NCI-H2171 treated with DMSO at 0.1 percent for 48 hours (cell line): ENCODE measurements at places on chromosomes 2 and 18.

DNA sequence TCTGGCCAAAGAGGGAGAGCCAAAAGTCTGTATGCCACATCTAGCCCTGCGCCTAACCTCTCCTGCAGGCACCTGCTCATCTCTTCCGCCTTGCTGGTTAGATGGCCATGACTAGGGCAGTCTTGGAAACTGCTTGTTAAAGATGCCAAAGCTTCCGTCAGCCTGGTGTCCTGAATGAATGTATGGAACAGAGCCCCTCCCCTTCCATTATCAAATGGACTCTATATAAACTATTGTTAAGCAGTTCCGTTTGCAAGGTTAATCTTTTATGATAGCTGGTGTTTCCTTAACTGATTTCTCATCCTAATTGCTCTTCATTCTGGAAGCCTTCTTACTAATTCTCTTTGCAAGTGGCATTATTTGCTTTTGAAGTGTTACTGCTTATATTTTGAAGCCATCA lies 87.1 kb downstream of the ATP9B start:
- DNase-seq: no peak

- DNase-seq: no peak
Measured at GRCh38 chr2:100783987-100784386, 36.0 kb upstream of the NPAS2 start.

- no peak for DNase-seq
Measured at GRCh38 chr2:212644195-212644837, 105.7 kb upstream of the ERBB4 start.

- DNase-seq: no peak
Measured at GRCh38 chr2:239042046-239042445, 194.2 kb downstream of the TWIST2 start.

- DNase-seq: no peak
Measured at GRCh38 chr18:42341423-42341822, 386.4 kb downstream of the PIK3C3 start.

DNA sequence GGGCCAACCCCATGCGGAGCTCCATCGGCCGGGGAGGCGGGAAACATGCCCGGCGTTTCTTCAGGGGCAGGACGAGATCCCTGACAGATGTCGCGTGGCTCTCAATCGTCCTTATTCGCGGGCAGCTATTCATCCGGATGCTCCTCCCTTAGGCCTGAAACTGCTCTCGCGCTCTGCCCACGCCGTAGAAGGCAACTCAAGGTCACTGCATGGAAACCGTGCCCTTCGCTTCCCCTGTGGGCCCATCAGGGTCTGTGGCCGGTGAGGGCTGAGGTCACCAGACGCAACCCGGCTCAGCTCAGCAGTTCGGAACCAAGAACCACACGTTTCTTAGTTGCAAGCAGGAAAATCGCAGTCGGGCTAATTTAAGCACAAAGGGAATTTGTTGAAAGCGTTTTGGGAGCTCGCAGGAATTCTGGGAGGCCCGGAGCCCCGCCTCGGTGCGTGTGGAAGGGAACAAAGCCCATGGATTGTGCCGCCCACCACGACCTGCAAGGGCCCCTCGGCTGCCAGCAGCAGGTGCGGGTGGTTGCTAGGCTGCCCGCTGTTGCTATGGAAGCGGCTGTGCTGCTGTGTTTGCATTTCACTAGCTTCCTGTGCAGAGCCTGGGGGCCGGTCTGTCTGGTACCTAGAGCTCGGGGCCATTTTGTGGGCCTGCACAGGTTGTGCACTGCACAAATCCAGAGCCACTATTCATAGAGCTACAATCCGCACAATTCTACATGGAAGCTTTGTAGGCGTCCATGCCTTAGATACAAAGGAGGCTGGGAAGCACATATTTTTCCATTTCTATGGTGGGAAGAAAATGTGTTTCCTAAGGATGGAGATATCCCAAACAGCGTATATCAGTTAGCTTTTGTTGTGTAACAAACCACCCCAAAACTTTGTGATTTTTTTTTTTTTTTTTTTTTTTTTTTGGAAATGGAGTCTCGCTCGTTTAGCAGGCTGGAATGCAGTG lies 6.0 kb upstream of the ALLC start:
- DNase-seq: peak; percentile 98

DNA sequence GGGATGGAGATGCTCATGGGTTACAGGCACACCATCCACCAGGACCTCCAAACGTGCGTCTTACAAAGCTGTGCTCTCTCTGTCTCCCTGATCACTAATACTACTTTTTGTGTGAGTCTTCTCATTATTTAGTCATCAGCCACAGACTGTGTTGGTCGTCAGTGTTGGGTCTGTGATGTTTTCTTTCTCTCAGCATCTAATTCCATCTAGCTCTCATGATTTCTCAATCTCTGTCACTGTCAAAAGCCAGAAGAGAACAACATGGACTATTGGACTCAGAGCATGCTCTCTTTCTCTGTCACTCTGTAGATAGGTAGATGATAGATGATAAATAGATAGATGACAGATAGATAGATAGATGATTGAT lies 6.0 kb upstream of the ARL4C start:
- no peak for DNase-seq

DNA sequence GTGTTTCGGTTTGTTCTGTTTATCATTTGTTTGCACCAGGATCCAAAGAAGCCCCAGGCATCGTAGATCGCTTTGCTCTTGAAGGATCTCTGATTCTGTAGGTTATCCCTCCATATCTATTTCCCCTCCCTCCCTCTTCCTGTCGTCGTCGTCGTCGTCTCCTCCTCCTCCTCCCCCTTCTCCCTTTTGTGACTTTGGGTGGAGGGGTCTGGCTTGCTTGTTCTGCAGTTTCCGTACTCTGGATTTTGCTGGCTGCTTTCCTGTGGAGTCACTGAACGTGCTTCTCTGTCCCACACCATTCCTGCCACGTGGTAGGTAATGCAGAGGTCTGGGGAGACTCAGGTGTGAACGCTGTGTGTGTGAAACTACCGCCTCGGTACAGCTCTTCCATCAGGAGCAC lies 225.0 kb downstream of the LDLRAD4 start:
- DNase-seq: no peak

DNA sequence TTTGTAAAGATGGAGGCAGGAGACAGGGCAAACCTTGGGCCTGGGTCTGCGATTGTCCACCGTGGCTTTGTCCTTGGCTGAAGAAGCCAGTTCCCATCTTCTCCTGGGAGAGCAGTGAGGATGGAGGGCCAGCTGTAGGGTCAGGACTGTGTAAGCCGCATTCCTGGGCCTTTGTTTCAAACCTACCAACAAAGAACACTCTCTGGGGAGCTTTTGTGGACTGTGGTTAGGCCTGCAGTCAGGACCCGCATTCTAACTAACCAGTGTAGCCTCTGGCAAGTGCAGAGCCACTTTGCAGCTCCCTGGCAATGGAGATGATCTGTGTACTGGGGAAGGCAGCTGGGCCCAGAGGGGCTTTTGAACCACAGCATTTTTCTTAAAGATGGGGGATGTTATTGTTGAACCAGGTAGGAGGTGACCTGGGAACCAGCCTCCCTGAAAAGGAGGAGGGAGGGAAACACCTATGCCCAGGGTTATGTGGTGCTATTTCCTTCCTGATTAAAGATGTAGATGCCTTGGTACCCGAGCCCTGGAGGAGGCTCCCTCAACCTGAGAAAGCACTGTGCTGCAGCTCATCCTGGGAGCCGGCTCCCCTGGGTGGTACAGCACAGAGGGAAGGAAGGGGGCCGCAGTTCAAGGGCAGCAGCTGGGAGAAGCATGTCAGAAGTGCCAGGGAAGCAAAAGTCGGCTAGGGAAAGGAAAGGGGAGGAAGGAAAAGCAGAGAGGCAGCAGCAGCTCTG lies 12.7 kb upstream of the SMAD4 start:
- no peak for DNase-seq

GRCh38 chr2:190809139-190809764 lies 71.4 kb upstream of the GLS start:
- DNase-seq: no peak

DNA sequence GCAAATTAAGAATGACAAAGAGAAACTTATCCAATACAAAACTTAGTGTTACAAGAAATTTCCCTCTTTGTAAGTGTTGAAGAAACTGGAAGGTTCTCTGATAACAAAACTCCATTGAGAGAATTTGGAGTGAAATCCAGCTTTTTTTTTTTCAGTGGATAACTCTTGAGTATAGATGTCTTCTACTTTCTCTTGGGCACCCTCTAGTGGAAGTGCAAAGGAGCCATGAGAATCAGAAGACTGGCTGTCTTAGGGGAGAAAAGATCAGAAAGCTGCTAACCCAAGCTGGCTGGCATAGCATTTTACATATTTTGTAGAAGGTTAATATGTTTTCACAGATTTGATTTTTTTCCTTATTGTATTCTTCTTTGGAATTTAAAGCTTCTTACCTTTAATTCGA lies 138.8 kb upstream of the SATB2 start:
- peak; percentile 48 for DNase-seq

DNA sequence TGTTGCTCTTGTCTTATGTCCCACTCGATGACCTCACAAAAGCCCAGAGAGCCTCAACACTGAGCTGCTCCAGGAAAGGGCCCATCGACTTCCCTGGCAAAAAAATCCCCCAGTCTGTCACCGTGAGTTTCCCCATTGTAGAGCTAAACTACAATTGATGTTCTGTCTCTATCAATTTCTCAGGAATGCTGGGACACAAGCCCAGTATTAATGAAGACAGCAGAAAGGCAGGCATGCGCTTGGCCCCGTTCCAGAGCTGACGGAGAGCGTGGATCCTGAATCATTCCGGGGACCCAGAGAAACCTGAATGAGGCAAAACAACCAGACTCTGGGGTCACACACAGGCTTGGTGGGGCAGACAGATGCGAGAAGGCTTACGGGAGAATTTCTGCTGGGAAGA lies 146.9 kb downstream of the TTC32 start:
- DNase-seq: no peak

DNA sequence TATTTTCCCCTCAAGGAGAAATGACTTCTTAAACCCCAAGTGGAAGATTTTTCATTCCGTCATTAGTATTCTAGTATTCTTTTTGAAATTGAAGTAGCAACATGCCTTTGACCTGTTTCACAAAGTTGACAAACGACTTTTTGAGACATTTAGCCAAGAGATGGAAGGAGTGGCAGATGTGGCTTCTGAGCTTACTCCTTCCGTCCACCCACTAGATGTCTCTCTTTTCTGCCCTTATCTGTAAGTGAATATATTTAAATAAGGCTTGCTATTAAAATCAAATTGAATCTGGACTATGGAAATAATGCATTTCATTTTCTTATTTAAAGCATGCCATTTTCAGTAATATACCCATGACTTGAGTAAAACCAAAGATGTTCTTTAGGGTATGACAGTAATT lies 74.1 kb downstream of the ACTR3 start:
- no peak for DNase-seq

- DNase-seq: no peak
Measured at GRCh38 chr2:136482966-136483365, 282.4 kb upstream of the THSD7B start.

DNA sequence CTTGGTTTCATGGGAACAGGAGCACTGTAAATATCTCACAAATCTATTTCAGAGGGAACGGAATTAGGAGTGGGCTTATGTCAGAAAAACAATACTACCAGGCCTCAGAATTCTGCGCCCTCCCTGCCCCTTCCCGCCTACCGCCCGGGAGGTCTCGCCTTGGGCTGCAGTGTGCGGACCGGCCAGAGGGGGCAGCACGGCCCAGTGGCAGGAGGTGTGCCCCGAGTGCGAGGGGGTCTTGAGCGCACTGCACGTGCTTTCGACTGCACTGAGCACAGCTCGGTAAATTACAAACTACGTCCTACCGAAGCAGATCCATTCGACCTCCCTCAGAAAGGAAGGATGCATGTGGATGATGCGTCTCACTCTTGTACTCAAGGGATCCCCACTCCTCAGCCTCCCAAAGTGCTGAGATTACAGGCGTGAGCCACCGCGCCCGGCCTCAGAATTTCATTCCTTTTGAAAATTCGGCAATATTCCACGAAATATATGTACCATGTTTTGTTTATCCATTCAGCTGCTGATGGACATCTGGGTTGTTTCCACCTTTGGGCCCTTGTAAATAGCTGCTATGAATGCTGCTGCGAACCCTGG lies 297.0 kb downstream of the BCL2 start:
- DNase-seq: no peak

DNA sequence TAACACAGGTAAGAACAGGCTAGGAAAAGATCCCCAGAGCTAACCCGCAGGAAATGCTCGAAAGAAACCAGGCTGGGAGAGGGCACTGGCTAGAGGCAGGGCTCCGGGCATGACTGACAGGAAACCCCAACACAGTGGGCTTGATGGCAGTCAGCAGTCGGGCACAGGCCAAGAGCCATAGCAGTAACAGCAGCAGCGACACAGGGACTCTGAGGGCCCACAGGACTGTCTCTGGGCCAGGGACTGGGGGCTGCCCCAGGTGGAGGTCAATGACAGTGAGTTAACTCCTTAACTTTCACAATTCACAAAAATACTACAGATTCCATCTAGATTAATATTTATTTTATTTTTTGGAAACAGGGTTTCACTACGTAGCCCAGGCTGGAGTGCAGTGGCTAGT lies 37.3 kb upstream of the ASPRV1 start:
- no peak for DNase-seq

GRCh38 chr18:45621061-45621511 lies 5.8 kb downstream of the SLC14A2 start:
- DNase-seq: peak; percentile 68

- no peak for DNase-seq
Measured at GRCh38 chr2:133193544-133194361, 374.5 kb downstream of the NCKAP5 start.

GRCh38 chr2:237177986-237178385 lies 92.3 kb downstream of the COPS8 start:
- DNase-seq: no peak

- DNase-seq: peak; percentile 59
Measured at GRCh38 chr18:26460449-26461091, 87.8 kb downstream of the KCTD1 start.

- no peak for DNase-seq
Measured at GRCh38 chr2:228227466-228227865, 46.0 kb upstream of the SPHKAP start.

DNA sequence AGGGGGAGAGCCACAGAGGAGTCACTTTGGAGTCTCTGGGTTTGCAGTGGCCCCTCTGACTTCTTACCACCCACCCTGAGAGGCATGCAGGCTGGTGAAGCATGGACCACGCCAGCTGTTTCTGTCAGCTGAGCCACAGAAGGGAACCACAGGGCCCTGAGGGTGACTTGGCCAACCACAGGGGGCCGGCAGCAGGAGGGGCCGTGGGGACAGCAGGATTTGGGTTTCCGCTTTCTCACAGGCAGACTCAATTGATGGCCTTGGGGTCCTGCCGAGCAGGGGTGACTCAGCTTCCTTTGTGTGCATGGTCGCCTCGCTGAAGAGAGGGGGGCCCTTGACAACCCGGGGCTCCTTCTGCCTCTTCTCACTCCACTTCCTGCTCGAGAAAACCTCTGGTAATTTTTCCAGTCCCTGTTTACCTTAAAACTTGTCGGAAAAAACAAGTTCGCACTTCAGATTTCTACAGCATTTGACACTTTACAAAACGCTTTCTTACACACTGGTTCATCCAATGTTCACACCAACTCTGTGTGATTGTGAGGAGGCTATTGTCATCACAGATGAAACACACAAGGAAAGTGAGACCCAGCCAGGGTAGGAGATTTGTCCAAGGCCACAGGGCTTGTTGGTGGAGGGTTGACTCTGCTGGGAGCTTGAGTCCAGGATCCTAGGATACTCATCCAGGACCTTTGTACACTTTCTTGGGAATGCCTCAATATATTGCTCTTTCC lies 311.2 kb downstream of the LPIN1 start:
- no peak for DNase-seq

- no peak for DNase-seq
Measured at GRCh38 chr2:37119157-37119556, 34.8 kb downstream of the GPATCH11 start.

- no peak for DNase-seq
Measured at GRCh38 chr18:9068346-9068745, 34.2 kb upstream of the NDUFV2 start.
